Right atrium auricular region (tissue), 2 donors: ENCODE measurements at places on chromosomes 4 and X. TPM values are rescaled to one million over a fixed set of nuclear protein-coding genes. Genes with fewer than 3 reads are reported as not detected.

The CXCL11 gene
- not detected for total RNA-seq

The HELT gene
- total RNA-seq: not detected

The SULT1E1 gene
- total RNA-seq: not detected

The FAT1 gene
- total RNA-seq: 70.3 TPM

The MAGEA8 gene
- total RNA-seq: not detected
